ENCODE measurements at places on chromosomes 3 and 15. TPM values are rescaled to one million over a fixed set of nuclear protein-coding genes. Genes with fewer than 3 reads are reported as not detected.

The CISH gene
- total RNA-seq, result 4.9 TPM

The RBPMS2 gene
- 37.5 TPM for total RNA-seq

The RPL22L1 gene
- total RNA-seq, result 53.8 TPM

The SCN11A gene
- total RNA-seq, result 1.6 TPM

The SMC4 gene
- 79.1 TPM for total RNA-seq

The GP5 gene
- 0.18 TPM for total RNA-seq

The SMARCC1 gene
- 257 TPM for total RNA-seq

The CLDN16 gene
- 0.31 TPM for total RNA-seq

The PTX3 gene
- 0.40 TPM for total RNA-seq

GRCh38 chr3:155585384-155585783 lies 159.5 kb downstream of the PLCH1 start:
- H3K27me3 ChIP-seq, result no peaks in the 10 kb centered on the region
- H3K36me3 ChIP-seq, result peaks cover 2% of the 10 kb centered on the region
- no peak overlapping the region for H3K4me3 ChIP-seq

DNA sequence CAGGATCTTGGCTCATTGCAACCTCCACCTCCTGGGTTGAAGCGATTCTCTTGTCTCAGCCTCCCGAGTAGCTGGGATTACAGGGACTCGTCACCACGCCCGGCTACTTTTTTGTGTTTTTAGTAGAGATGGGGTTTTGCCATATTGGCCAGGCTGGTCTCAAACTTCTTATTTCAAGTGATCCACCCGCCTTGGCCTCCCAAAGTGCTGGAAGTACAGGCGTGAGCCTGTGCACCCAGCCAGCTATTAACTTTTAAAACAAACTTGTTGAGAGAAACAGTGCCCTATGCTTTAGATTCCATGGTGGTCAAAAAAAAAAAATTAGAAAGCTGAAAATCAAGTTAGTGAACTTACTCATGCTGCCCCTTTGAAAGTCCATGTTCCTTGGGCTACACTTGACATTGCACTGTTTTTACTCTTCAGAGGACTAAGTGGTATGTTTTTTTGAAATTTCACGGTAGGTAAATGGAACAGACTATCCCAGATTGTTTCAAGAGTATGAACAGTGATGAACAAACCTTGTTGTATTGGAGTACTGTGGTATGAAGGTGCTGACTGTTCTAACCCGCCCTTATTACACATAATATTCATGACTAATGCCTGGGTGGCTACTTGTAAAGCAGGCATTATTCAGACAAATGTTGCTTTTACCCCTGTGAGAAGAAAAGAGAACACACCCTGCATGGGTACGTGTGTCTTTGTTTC lies 206.9 kb downstream of the KLHL25 start:
- H3K27me3 ChIP-seq, result no peaks in the 10 kb centered on the region
- no peak overlapping the region for H3K4me3 ChIP-seq
- peaks cover 18% of the 10 kb centered on the region for H3K4me1 ChIP-seq
- H3K27ac ChIP-seq, result peak overlapping the region; percentile 17

DNA sequence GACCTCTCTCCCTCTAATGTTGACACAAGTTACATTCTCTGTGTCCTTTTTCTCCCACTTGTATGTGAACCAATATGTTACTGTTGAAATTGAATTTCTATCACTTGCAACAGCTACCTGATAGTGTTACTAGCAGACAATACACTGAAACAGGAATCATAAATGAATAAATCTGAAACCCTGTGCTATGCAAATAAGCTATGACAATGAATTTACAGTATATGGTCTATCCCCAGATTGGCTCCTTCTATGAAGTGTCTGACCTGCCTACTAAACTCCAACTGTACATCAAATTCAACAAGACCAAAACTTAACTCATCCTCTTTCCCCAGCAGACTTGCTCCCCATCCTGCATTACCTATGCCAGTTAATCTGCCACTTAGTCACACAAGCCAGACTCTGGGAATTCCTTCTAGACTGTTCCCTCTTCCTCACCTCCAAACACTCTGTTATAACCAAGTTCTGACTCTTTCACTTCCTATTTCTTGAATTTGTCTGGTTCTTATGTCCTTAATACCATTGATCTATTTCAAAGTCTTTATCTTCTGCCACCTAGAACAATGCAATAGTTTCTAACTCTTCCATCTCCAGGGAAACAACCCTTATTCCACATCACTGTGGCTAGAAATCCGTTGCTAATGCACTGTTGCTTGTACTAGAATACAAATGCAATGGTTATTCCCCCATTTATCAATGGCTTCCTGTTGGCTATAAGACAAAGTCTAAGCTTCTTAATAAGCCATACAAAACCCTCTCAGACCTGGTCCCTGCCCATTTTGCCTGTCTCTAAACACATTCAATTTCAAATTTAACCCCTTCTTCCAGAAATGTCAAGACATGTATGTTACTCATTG lies 13.4 kb upstream of the ZNF639 start:
- H3K36me3 ChIP-seq, result no peaks in the 10 kb centered on the region
- DNase-seq, result no peak
- no peak overlapping the region for H3K27ac ChIP-seq
- no peaks in the 10 kb centered on the region for H3K4me1 ChIP-seq
- H3K27me3 ChIP-seq, result no peaks in the 10 kb centered on the region

DNA sequence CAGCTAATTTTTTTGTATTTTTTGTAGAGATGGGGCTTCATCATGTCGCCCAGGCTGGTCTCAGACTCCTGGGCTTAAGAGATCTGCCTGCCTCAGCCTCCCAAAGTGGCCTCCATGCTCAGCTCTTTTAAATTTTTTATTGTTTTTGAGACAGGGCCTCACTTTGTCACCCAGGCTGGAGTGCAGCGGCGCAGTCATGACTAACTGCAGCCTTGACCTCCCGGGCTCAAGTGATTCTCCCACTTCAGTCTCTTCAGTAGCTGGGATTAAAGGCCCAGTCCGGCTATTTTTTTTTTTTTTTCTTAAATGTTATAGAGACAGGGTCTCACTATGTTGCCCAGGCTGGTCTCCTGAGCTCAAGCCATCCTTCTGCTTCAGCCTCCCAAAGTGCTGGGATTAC lies 15.1 kb upstream of the BAHD1 start:
- DNase-seq, result no peak
- no peak overlapping the region for H3K27ac ChIP-seq
- no peak overlapping the region for H3K4me3 ChIP-seq
- no peaks in the 10 kb centered on the region for H3K4me1 ChIP-seq
- H3K36me3 ChIP-seq, result no peaks in the 10 kb centered on the region
- peaks cover 33% of the 10 kb centered on the region for H3K27me3 ChIP-seq

- H3K4me1 ChIP-seq, result peaks cover 6% of the 10 kb centered on the region
- DNase-seq, result no peak
- H3K36me3 ChIP-seq, result no peaks in the 10 kb centered on the region
- H3K27me3 ChIP-seq, result peaks cover 65% of the 10 kb centered on the region
These were observed 5.9 kb downstream of the DUOX2 start for GRCh38 chr15:45107941-45108630.

DNA sequence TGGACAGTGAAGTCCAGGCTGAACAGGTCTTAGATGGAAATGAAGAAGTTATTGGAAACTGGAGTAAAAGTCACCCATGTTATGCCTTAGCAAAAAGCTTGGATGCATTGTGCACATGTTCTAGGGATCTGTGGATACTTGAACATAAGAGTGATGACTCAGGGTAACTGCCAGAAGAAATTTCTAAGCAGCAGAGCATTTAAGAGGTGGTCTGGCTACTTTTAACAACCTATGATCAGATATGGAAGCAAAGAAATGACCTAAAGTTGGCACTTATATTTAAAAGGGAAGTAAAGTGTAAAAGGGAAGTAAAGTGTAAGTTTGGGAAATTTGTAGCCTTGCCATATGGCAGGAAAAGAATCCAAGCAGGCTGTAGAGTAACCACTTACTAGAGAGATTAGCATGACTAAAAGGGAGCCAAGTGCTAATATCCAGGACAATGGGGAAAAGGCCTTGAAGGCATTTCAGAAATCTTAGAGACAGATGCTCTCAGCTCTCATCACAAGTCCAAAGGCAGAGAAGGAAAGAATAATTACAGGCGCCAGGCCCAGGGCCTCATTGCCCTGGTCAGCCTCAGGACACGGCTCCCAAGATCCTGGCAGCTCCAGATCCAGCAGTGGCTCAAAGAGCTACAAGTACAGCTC lies 73.9 kb upstream of the KCNH8 start:
- H3K36me3 ChIP-seq, result no peaks in the 10 kb centered on the region
- no peak overlapping the region for H3K27ac ChIP-seq
- no peaks in the 10 kb centered on the region for H3K27me3 ChIP-seq
- no peak overlapping the region for H3K4me3 ChIP-seq
- no peak for DNase-seq

GRCh38 chr15:62846131-62846804 lies 196.3 kb upstream of the TPM1 start:
- H3K27me3 ChIP-seq, result no peaks in the 10 kb centered on the region
- DNase-seq, result no peak
- H3K4me3 ChIP-seq, result no peak overlapping the region
- peaks cover 12% of the 10 kb centered on the region for H3K4me1 ChIP-seq
- H3K27ac ChIP-seq, result no peak overlapping the region

DNA sequence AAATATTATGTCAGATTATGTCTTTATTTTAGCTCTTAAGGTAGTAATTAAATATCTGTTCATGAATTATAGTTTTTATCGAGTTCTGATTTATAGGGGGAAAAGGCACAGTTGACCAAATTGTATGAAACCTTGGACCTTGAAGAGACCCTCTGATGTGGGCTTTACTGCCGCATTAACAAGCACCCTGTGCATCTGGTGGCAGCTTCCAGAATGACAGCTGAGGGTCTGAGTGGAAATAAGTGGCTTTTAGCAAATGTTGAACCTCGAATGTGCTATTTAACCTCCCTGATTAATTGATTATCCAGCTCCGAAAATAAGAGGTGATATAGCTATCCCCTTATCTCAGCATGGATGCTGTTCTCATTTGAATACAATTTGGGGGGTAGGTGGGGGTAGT lies 87.0 kb downstream of the TMEM108 start:
- no peaks in the 10 kb centered on the region for H3K27me3 ChIP-seq
- H3K36me3 ChIP-seq, result no peaks in the 10 kb centered on the region
- peaks cover 6% of the 10 kb centered on the region for H3K4me1 ChIP-seq
- H3K4me3 ChIP-seq, result no peak overlapping the region
- no peak for DNase-seq

DNA sequence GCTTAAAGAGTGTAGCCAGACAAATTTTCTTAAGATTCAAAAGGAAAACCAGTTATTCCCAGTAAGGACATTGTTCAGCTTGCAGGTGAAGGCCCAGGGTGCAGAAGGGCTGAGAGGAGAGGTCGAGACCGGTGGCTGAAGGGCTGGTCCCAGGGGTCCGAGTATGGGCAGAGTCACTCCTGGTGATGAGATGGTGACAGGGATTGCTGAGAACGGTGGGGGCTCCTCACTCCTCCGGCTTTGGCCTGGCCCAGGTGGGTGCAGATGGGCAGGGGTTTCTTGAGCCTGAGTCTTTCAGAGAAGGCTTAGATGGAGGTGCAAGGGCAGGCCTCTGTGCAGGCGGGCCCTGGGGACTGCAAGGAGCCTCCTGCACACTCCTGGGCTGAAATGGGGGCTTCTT lies 56.2 kb downstream of the ZNF445 start:
- no peak overlapping the region for H3K4me3 ChIP-seq
- H3K36me3 ChIP-seq, result no peaks in the 10 kb centered on the region
- H3K27me3 ChIP-seq, result no peaks in the 10 kb centered on the region
- H3K27ac ChIP-seq, result no peak overlapping the region

DNA sequence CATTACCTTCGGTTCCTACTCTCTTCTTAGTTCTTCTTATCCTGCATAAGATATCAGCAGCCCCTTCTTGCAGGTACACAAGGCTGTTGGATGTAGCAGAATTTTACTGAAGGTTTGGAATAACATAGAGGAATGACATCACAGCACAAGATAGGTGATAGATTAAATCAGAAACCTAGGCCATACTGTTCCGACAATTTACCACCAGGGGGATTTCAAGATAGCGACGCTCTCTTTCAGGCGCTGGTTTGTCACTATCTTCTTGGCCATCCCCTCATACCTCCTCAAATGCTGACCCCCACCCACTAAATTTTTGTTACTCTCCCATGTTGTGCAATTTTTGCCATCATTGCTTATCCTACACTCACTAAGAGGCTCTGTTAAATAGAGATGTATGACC lies 3.5 kb downstream of the SIDT1 start:
- DNase-seq, result no peak
- no peaks in the 10 kb centered on the region for H3K36me3 ChIP-seq
- H3K27ac ChIP-seq, result no peak overlapping the region
- peaks cover 10% of the 10 kb centered on the region for H3K4me1 ChIP-seq

GRCh38 chr15:100247228-100248225 lies 94.2 kb downstream of the ADAMTS17 start:
- no peaks in the 10 kb centered on the region for H3K27me3 ChIP-seq
- peaks cover 3% of the 10 kb centered on the region for H3K4me1 ChIP-seq
- H3K27ac ChIP-seq, result peak overlapping the region; percentile 65
- no peaks in the 10 kb centered on the region for H3K36me3 ChIP-seq

DNA sequence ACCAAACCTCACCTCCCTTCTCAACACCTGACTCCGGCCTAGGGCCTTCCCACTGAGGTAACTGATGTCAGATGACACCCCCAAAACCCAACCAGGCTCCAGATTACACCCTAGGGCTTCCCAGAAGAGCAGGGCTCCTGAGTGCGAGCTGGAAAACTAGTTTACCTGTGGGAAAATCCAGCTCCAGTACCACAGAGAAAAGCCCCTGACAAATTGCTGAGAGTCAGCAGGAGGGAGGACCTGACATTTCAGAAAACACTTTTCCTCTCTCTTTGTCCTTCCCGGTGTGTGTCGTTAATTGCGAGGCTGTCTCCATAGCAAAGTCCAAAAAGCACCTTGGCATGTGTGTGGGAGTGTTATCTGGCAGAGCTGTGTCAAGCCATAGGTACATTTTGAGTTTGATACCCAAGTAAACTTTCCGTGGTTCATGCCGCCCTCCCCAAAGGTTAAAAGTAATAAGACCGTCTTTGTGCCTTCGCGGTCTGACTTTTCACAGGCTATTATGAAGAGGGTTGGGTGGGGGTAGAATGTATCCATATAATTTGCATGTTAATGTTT lies 79.8 kb upstream of the FNDC3B start:
- H3K36me3 ChIP-seq, result no peaks in the 10 kb centered on the region
- H3K4me3 ChIP-seq, result no peak overlapping the region
- H3K27ac ChIP-seq, result peak overlapping the region; percentile 37
- H3K27me3 ChIP-seq, result no peaks in the 10 kb centered on the region

GRCh38 chr3:126080970-126081369 lies 3.0 kb downstream of the SLC41A3 start:
- H3K4me3 ChIP-seq, result no peak overlapping the region
- H3K36me3 ChIP-seq, result peaks cover 5% of the 10 kb centered on the region
- no peak overlapping the region for H3K27ac ChIP-seq
- peaks cover 7% of the 10 kb centered on the region for H3K4me1 ChIP-seq
